ENCODE measurements at places on chromosomes 12 and 14.

DNA sequence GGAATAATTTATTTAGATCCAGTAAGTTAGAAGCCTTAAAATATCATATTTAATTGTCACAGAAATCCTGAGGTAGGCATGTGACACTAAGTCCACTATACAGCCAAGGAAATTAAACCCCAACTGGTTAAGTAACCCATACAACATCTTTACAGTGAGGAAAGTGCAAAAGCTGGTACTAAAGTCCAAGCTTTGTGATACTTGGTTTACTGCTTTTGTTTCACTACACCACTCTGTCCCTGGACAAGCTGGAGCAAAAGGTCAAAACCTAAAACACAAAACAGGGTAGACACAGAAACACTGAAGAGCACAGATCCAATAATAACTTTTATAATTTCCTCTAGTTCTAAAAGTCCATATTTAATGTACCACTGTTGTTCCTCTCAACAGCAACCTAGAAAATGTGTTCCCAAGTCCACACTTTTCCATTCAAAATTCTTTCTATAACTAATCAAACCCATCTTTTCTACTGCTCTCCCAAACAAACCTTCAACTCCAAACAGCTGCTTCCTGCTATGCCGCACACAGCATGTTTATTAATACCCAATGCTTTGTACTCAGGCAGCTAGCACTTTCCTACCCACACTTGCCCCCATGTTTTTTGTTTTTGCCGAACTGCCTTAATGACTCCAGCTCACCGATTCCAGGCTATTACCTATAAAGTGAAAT, 90.9 kb downstream of the MED13L start:
- no peak for DNase-seq

DNA sequence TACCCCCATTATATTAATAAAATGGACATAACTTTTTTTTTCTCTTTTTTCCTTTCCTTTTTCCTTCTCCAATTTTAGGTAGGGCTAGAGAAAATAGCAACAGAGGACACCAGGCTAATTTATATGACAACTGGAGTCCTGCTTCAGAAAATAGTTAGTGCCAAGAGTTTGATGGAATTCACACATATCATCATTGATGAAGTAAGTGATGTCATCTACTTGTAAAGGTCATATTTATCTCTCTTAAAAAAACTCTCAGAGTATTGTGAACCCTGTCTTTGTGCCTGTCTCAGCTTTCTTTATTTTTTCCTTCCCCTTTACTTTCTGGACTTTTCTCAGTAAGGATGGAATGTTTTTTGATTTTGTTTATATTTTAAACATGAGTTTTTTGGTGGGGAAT, 24.3 kb upstream of the RD3L start:
- no peak for DNase-seq

DNA sequence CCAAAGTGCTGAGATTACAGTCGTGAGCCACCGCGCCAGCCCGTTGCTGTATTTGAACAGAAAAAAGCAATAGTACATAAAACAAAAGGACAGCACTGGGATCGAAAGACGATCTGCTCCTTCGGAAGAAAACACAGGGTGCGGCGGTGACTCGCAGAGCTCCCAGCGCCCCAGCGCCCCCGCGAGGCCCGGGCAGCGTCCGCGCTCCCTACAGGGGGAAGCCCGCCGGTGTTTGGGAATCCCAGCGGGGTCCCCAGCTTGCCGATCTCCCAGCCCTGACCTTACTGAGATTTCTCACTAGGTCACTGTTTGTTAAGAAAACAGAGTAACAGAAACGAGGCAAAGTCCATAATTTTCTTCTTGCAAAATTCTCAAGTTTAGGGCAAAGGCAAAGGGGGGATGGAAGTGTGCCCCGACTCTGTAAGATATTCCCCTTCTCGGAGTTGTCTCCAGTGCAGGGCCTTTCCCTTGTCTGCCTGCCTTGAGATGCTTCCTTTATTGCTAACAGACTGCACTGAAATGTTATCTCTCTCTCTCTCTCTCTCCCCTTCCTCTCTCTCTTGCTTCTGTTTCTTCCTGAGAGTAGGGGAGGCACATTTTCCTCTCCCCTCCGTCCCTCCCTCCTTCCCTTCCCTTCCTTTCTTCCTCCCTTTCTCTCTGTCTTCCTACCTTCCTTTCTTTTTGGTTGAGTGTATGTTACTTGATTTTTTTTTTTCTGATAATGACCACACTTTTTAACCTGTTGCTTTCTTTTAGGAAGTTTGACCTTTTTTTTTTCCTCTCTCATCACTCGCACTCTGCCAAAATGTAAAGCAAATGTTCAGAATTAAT, 91.9 kb downstream of the TMEM30B start:
- DNase-seq: no peak

- DNase-seq: no peak
These were observed 33.4 kb upstream of the ALG10 start for GRCh38 chr12:33988913-33989312.

- DNase-seq: no peak
These were observed 223.5 kb upstream of the CAND1 start for GRCh38 chr12:67045650-67046049.
